ENCODE measurements at places on chromosomes 1 and 21.

- no peak for DNase-seq
Observed at GRCh38 chr1:1625404-1625775, 6.6 kb upstream of the MMP23B start.

- DNase-seq: no peak
Observed at GRCh38 chr1:199931666-199932377, 95.7 kb upstream of the NR5A2 start.

- DNase-seq: no peak
Observed at GRCh38 chr1:101460739-101461138, 223.9 kb downstream of the S1PR1 start.

DNA sequence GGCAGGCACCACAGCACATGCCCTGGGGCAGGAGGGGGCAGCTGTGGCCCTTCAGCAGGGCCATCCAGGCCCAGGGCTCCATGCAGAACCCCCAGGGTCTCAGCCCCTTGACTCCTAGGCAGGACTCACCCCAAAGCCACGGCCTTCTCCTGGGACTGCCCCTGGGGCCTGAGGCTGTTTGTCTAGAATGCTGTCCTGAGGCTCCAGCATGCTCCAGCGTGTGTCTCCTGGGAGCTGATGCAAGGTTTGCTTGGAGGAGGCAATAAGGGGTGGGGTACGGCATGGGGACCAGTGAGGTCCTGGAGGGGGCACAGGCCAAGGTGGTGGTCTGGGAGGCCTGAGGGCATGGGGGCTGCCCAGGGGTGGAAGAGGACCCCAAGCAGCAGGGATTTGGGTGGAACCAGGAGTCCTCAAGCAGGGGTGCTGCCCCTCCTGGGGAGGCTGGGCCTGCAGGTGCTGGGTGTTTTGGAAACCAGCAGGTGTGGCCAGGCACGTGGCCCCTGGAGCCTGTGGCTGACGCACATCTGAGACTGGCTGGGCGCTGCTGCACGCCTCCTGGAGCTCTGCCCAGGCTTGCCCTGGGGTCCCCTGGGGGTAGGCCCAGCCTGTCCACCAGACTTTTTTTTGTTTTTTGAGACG is 7.8 kb upstream of the CALML6 start:
- DNase-seq: no peak

DNA sequence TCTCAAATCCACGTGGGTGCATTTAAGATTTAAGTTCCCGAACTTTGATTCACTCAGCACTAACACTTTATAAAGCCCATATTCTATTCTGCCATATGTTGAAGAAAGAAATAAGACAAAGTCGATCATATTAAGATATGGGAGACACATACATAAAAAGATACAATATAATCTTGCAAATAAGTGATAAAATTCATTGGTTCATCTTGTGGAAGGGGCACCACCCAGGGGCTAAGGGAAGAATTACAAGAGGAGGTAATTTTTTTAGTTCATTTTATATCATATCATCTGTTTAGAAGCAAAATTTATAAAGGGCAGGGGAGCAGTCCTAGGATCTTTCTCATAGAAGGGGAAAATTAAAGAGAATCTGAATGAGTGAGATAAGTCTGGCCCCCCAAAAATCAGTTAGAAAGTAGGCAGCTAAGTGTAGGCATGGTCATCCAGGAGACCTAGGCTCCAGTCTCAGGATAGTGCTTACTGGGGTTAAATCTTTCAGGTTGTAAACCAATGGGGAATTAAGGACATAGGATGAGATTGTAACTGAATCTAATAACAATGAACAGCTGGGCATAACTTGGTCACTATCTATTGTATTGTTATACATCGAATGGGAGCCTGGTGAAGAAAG is 124.2 kb upstream of the L1TD1 start:
- DNase-seq: peak; percentile 65

GRCh38 chr1:205061665-205062069 is 18.7 kb downstream of the CNTN2 start:
- DNase-seq: peak; percentile 98

DNA sequence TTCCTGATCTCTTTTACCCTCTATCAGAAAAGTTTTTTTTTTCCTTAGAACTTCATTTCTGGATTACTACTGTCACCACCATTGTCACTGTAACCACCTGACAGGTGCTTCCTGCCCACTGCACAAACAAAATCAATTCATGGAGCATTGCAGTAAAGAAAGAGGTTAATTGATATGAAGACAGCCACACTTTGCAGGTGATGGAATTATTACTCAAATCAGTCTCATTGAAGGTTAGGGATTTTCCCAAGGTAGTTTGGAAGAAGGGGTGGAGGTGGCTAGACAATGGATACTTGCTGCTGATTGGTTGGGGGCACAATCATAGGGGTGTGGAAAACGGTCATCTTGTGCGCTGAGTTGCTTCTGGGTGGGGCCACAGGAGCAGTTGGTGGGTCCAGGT is 230.8 kb upstream of the CACYBP start:
- no peak for DNase-seq

DNA sequence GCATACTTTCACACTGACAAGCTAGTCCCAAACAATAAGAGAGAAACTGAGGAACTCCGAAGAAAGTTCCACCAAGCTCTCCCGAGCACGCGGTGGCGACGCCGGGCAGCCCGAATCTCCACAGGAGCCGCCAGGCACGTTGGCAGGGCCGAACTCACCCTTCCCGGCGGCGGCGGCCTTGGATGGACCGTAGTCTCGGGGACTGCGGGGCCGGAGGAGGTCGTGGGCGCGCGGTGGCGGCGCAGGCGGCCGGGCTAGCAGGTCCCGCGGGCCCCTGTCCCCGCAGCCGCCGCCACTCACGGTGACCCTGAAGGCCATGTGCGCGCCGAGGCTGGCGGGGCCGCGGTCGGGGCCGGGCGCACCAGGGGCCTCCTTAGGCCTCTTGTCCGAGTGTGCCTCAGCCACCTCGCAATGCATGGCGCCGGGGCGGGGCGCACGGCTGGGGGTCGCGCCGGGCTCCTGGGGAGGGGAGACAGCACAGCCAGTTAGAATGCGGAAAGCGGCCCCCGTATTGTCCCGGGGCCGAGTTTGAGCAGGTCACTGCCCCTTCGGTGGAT is 1.2 kb downstream of the GLIS1 start:
- DNase-seq: no peak

Data from cerebellar cortex (tissue), 1 donor.